ENCODE measurements at places on chromosomes 13 and 19. TPM values are rescaled to one million over a fixed set of nuclear protein-coding genes. Genes with fewer than 3 reads are reported as not detected.

OR7D2 gene
- total RNA-seq, result not detected

CEACAM7 gene
- not detected for total RNA-seq

FBXL12 gene
- 17.0 TPM for total RNA-seq

ZNF625 gene
- total RNA-seq, result 3.1 TPM

KCNRG gene
- not detected for total RNA-seq

ZNF549 gene
- total RNA-seq, result 3.6 TPM

AP2A1 gene
- 63.9 TPM for total RNA-seq

SULT2A1 gene
- total RNA-seq, result not detected

PSG3 gene
- total RNA-seq, result not detected

SARS2 gene
- total RNA-seq, result 12.6 TPM

CD79A gene
- not detected for total RNA-seq

LIN37 gene
- total RNA-seq, result 9.6 TPM

CCDC70 gene
- total RNA-seq, result not detected

CGB8 gene
- total RNA-seq, result not detected

DOCK6 gene
- 50.5 TPM for total RNA-seq

MATK gene
- 0.38 TPM for total RNA-seq

IFNL3 gene
- total RNA-seq, result not detected

C1QTNF9 gene
- 0.83 TPM for total RNA-seq

TSEN34 gene
- 22.6 TPM for total RNA-seq

ZNF544 gene
- total RNA-seq, result 28.1 TPM

CRLF1 gene
- total RNA-seq, result 29.6 TPM

DMKN gene
- total RNA-seq, result 4.2 TPM

QPCTL gene
- total RNA-seq, result 2.6 TPM

NALCN gene
- total RNA-seq, result 2.3 TPM

PROZ gene
- total RNA-seq, result not detected

ZNF471 gene
- total RNA-seq, result 7.2 TPM

APBA3 gene
- 12.5 TPM for total RNA-seq

C1QTNF9B gene
- total RNA-seq, result 0.48 TPM

CPT1C gene
- total RNA-seq, result 3.1 TPM

ZNF723 gene
- not detected for total RNA-seq

LRRC25 gene
- total RNA-seq, result 2.5 TPM

SPACA4 gene
- not detected for total RNA-seq

SLC17A7 gene
- total RNA-seq, result 1.6 TPM

PRR20E gene
- total RNA-seq, result not detected

VAV1 gene
- total RNA-seq, result 1.5 TPM

CFAP97D2 gene
- total RNA-seq, result not detected

TMEM59L gene
- total RNA-seq, result 3.0 TPM

CEACAM8 gene
- 0.35 TPM for total RNA-seq

MED25 gene
- 33.0 TPM for total RNA-seq

ANGPTL8 gene
- total RNA-seq, result not detected

NRTN gene
- total RNA-seq, result 23.6 TPM

CHAF1A gene
- 5.1 TPM for total RNA-seq

RGS9BP gene
- total RNA-seq, result 1.5 TPM

ZNF729 gene
- total RNA-seq, result not detected

CD37 gene
- total RNA-seq, result 4.8 TPM

CAB39L gene
- 9.8 TPM for total RNA-seq

ZNF433 gene
- 4.3 TPM for total RNA-seq

IFT88 gene
- total RNA-seq, result 9.7 TPM

CDX2 gene
- total RNA-seq, result not detected

MAB21L1 gene
- 0.27 TPM for total RNA-seq

SLC10A2 gene
- total RNA-seq, result not detected
